Calu3 (cell line): ENCODE measurements at places on chromosomes 13 and 19. TPM values are rescaled to one million over a fixed set of nuclear protein-coding genes. Genes with fewer than 3 reads are reported as not detected.

The RFPL4A gene
- not detected in 2 replicates for total RNA-seq

The RNF225 gene
- total RNA-seq = 0.51 and 0.61 TPM in 2 replicates

DNA sequence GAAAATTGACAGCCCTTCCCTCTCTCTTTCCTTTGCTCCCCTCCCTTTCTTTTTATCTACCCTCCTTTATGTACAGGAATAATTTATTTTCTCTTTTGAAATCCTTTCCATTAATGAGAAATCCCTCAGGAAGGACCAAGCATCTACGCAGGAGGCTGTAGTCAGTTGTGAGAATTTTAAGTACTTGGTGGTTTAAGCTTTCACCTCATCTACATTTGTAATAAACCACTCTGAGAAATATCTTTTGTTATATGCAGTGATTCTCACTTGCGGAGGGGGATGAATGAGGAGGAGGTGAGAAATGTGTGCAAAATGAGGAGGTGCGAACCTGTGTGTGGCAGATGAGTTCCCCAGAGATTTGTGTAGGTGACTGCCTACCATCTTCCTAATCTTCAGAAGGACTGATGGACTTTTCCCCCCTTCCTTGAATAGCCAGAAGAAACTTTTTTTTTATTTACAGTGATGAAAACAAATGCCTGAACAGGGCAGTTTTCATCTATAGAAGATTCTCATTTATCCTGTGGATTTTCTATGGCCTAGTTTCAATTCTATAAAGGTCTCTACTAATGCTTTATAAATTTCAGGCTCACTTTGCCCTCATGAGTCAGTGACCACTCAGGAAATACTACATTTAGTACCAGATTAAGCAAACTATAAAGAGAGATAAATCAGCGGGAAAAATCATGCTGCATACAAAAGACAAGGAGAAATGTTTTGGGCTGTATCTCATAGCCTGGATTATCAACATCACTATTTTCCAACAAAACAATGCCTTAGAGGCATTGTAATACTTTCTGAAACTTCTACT lies 118.3 kb downstream of the LHFPL6 start:
- H3K36me3 ChIP-seq = no peaks in the 10 kb centered on the region
- H3K4me1 ChIP-seq = no peaks in the 10 kb centered on the region
- H3K4me3 ChIP-seq = no peak overlapping the region
- peaks cover 52% of the 10 kb centered on the region for H3K27me3 ChIP-seq
- no peak overlapping the region for H3K27ac ChIP-seq

DNA sequence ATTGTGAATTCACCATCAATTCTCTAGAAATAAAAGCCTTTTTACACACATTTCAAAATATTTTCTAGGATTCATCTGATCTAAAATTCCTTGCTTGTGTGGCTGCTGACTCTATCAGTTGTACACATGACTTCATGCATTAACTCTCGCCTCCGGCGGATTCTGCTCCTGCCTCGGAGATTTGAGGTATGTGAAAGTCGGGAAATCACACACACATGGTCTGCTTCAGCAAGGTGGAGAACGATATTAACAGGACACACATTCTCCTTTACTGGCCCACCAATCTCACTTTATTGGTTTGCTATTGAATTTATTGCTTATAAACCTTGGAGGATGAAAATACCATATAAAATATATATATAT lies 855.7 kb downstream of the SLITRK5 start:
- H3K4me3 ChIP-seq = no peak overlapping the region
- no peak for DNase-seq

DNA sequence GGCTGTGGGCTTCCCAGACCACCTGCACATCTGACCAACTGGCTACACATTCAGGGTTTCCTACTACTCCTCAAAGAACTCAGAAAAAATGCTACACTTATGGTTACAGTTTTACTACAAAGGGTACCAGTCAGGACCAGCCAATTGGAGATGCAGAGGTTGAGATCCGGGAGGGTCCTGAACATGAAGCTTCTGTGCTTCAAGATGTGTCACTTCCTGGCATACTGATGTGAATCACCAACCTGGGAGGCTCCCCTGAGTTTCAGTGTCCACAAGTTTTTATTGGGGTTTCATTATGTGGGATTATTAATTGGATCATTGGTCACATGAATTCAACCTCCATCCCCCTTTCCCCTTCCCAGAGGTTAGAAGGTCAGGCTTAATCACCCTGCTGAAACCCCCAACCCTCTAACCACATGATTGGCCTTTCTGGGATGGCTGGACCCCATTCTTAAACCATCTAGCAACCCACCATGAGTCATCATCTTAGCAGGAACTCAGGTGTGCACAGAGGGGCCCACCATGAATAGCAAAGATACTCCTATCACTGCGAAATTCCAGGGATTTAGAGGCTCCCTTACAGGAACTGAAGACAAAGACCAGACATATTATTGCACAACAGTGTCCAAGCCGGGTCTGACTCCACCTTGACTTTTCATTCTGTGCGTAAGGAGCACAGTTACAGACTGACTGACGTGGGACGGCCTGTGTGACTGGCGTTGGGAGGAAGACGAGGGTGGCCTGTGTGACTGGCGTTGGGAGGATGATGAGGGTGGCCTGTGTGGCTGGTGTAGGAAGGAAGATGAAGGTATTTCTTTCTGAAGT lies 90.7 kb downstream of the ATP8A2 start:
- H3K27ac ChIP-seq = no peak overlapping the region
- H3K4me3 ChIP-seq = no peak overlapping the region
- no peaks in the 10 kb centered on the region for H3K36me3 ChIP-seq
- DNase-seq = no peak

- H3K27ac ChIP-seq = no peak overlapping the region
- H3K36me3 ChIP-seq = no peaks in the 10 kb centered on the region
- H3K4me3 ChIP-seq = no peak overlapping the region
- H3K27me3 ChIP-seq = no peaks in the 10 kb centered on the region
- peaks cover 19% of the 10 kb centered on the region for H3K4me1 ChIP-seq
- DNase-seq = peak; percentile 50
Observed at GRCh38 chr13:25980255-25980654, 71.6 kb downstream of the SHISA2 start.

- no peaks in the 10 kb centered on the region for H3K36me3 ChIP-seq
- no peak for DNase-seq
- no peak overlapping the region for H3K27ac ChIP-seq
- H3K4me3 ChIP-seq = no peak overlapping the region
Observed at GRCh38 chr19:31023038-31023437, 326.2 kb downstream of the TSHZ3 start.

DNA sequence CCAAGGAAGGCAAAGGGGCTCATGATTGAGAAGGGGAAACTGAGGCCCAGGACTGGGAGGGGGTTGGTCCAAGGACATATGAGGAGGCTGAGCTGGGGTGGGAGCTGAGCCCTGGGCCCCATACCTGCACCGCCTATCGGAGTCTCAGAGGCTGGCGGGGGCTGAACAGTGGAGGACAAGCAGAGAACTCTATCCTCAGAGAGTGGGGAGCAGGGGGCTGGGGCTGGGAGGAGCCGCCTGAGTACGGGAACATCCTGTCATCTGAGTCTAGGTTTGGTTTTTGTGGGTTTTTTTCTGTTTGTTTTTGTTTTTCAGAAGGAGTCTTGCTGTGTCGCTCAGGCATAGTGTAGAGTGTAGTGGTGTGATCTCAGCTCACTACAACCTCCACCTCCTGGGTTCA lies 6.2 kb downstream of the ARRDC2 start:
- no peak overlapping the region for H3K27ac ChIP-seq
- H3K27me3 ChIP-seq = no peaks in the 10 kb centered on the region
- no peak overlapping the region for H3K4me3 ChIP-seq
- peaks cover 9% of the 10 kb centered on the region for H3K4me1 ChIP-seq
- H3K36me3 ChIP-seq = peaks cover 27% of the 10 kb centered on the region
